IPS DF 19.7 (cell line): ENCODE measurements at places on chromosomes 3 and 15.

DNA sequence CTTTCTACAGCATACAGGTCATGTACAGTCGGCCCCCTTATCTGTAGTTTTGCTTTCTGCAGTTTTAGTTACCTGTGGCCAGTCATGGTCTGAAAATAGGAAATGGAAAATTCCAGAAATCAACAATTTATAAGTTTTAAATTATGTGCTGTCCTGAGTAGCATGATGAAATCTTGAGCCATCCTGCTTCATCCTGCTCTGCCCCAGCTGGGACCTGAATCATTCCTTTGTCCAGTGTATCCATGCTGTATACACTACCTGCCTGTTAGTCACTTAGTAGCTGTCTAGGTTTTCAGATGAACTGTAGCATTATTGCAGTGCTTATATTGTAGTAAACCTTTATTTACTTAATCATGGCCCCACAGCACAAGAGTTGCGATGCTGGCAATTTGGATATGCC, 44.8 kb downstream of the AP4E1 start:
- no peak for DNase-seq

- DNase-seq = no peak
Measured at GRCh38 chr3:167840247-167840646, 104.7 kb downstream of the SERPINI1 start.

GRCh38 chr3:16546186-16547010, 32.9 kb upstream of the RFTN1 start:
- DNase-seq = no peak

GRCh38 chr3:161275919-161276318, 54.8 kb downstream of the NMD3 start:
- DNase-seq = no peak

DNA sequence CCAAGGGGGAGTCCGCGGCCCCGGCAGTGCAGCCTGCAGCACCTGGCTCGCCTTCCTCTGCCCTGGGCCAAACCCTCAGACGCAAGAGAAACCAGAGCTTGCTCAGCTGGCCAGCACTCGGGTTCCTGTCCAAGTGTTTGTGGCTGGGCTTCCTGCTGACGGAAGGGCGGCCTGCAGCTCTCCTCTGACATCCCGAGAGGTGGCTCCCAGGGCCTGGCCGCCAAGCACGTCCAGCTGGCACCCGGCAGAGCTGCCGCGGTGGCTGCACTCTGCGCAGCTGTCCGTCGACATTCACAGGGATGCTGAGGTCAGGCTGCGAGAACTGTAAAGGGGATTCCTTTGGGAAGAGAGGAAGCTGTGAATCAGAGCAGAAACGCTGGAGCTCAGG, 85.6 kb downstream of the CPN2 start:
- no peak for DNase-seq
